ENCODE measurements at places on chromosomes 11 and 22. TPM values are rescaled to one million over a fixed set of nuclear protein-coding genes. Genes with fewer than 3 reads are reported as not detected.

DNA sequence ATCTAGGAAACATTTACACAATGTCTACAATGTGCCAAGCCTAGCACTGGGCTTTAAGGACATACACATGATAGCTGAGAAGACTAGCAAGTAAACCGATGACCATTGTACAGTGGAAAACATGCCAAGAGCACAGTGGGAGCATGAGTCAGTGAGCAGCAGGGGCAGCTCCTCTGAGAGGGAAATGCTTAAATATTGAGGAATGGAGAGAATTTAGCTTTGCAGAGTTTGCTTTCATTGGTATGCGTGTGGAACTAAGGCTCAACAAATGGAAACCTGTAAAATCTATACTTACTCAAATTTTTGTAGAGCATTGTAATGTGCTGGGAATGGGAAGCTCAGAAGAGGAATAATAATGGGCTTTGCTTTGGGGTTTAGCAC is 282.3 kb downstream of the ST3GAL4 start:
- no peak for DNase-seq

GRCh38 chr11:134753771-134754520 is 341.9 kb upstream of the B3GAT1 start:
- no peak for DNase-seq

GRCh38 chr22:23183061-23183698 is 2.9 kb downstream of the BCR start:
- peak; percentile 76 for DNase-seq

DNA sequence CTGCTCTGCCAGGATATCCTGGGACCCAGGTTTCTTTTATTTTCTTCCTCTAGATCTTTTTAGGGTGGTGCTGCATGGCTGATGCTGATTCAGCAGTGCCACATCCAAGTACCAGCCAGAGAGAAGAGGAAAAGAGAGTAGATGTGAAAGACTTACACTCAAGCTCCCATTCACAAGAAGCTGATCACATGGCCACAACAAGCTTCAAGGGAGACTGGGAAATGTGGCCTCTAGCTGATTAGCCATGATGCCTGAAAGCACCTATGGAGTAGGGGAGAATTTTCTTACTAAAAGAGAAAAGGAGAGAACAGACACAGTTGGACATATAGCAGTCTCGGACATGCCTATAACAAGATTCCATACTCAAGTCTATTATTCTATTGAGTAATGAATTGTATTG is 34.4 kb upstream of the FJX1 start:
- DNase-seq: no peak

DNA sequence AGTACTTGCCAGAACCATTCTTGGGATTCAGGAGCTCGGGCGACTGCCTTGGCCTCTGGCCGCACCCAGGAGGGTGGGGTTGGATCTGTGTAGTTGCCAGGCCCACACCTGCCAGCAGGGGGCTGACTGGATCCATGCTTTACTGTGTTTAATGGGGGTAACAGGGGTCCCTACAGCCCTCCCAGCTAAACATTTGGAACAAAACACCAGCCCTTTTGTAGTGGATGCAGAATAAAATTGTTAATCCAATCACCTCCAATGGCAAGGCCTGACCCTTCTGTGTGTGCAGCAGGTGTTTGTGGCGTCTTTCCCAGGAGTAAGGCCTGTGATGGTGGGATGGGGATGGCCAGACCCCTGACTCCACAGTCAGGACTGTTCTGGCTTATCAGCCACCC is 22.5 kb downstream of the SUN2 start:
- DNase-seq: peak; percentile 56

DNA sequence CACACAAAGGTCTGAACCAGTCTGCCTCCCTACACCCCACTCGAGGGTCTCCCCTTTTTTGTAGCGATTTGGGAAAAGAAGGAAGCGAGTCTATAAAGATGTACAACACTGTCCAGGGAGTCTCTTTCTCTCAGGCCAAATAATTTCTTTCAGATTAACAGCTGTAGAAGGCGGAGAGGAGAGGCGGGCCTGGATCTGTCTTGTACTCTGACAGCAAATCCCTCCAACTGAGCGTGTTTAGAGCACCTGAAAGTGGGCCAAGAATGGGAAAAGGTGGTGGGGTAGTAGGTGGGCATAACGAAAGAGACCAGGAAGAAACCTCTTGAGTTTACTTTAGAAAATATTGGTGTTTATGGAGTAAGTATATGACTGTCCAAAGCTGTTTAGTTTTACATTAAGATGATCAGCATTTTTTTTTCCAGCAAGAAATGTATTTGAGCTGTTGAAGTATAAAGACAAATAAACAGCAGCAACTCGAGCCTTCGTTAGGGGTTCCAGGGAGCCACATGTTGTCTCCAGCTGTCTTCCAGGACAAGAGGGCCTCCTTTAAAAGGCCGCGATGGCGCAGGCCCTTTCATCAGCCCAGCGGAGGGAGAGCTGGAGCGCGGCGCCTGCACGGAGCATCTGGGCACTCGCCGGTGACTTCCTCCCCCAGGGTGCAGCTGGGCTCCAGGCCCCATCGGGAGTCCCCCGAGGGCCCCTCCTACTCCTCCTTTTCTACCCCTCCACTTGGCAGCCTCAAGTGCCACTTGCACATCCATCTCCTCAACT is 34.9 kb downstream of the SCUBE1 start:
- no peak for DNase-seq

DNA sequence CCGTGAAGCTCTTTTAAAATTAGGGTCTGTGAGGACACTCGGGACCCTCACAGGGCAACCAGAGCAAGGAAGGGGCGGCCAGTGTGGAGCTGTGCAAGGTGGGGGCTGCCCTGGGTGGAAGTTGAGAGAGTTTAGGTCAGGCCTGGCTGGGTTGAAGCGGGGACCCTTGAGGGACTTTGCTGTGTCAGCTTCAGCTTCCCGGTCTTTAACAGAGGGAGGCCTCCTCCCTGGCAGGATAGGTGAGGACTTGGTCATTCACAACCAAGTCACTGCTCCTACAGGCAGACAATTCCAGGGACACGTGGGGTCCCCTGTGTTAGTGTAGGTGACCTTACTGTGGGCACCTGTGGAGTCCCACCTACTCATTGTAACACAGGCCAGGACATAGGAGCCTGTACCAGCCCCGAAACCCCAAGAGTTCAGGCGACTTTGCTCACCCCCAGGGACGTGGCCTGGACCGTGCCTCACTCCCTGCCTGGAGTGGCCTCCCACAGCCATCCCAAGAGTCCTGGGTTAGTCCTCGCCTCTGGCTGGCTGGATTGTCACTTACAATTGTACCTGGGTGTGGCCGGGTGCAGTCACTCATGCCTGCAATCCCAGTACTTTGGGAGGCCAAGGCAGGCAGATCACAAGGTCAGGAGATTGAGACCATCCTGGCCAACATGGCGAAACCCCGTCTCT is 18.8 kb upstream of the ARHGAP8 start:
- DNase-seq: no peak

- DNase-seq: peak; percentile 30
Measured at GRCh38 chr11:66868726-66869566, 12.1 kb downstream of the LRFN4 start.

- no peak for DNase-seq
Measured at GRCh38 chr11:95247127-95247684, 16.2 kb upstream of the SESN3 start.

GRCh38 chr11:71248656-71249055 is 3.7 kb downstream of the SHANK2 start:
- DNase-seq: no peak

DNA sequence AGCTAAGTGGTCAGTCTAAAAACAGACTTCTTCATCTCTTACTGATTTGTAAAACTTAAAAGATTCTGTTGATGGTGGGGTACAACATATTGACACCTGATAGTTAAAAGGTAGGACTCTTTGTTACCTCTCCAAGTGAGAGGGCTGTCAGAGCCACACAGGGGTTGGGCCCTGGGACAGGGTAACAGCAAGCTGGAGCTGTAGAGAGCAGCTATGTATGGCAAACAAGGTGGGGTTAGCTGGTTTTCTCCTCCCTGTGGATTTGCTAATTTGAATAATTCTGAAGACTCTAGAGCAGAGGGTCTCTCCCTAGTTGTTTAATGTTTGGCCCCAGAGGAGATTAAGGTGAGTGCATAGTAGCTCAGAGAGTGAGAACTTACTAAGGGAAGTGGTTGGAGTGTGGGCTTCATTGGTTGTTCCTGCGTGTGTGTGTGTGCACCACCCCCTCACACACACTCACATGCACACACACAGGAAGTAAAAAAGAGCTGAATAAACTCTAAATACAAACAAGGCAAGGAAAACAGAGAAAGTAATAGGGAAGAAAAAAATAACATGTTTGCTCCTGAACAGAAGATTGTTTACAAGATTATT is 9.2 kb upstream of the GAS2 start:
- DNase-seq: no peak

DNA sequence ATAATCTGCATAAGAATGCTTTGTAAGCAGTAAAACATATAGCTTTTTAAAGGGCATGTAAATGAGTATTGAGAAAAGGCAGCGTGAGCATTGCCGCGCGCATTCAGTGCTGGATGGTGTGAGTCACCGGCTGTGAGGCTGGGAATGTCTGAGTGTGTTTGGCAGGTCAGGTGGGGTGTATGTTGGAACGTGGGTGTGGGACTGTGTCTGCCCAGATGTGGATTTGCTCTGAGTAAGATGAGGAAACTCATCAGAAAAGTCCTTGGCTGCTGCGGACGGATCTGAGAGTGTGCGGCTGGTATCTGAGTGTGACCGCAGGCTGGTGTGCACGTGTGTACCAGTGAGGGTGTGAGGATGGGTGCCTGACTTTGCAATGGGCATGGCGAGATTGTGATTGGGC is 66.2 kb upstream of the NECTIN1 start:
- DNase-seq: no peak

DNA sequence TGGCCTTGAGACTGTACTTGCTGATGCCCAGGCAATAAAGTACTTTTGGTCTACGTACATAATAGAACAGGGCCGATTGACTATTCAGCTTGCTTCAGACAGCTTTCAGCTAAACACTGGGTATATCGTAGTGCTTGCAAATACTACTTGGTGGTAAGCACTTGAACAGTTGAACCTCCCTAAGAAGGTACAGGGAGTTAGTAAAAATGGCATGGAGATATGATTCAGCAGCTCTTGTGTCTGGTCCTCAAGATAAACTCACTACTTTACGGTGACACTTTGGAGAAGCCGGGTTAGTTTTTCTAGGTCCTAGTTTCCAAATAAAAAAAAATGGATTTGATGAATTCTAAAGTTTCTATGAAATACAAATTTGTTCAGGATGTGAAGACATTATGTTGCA is 7.3 kb downstream of the CCDC117 start:
- no peak for DNase-seq

DNA sequence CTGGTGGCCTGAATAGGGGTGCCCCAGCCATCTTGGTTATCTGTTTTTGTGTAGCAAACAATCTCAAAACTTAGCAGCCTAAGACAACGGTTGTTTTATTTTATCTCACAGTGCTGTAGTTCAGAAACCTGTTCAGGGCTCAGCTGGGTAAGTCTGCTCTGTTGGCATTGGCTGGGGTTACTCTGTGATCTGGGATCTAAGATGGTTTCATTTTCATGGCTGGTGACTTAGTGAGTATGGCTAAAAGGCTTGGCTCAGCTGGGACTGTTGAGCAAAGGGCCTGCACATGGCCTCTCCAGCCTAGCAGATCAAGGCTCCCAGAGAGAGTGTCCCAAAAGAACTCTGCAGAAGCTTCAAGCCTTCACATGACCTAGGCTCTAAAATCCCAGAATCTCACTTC is 60.8 kb upstream of the POU2AF1 start:
- DNase-seq: no peak

DNA sequence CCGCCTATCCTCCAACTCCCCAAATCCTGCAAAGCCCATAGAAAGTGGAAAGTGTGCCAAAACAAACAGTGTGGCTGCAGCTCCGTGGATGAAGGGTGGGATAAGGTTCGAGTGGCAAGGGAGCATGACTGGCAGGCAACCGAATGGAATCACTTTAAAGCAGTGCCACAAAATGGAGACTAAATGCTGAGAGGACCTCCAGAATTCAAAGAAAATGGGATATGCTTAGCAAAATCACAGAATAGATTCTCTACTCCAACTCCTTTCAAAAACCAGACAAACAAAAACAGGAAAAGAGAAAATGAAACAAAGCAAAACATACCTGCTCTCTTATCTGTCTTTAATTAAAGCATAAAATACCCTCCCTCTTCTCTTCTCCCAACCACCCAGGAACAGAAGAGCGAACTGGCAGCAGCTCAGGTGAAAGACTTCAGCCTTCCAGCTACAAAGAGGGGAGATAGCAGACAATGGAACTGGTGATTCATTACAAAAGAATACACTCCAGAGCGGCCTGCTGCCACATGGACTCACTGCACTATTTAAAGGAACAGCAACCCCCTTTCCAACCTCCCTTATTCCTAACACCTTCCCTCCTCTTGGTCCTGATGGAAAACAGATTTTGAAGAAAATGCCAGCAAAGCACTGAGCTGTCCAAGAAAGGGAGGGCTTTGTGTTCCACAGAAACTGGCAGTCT is 118.5 kb downstream of the APOL5 start:
- peak; percentile 77 for DNase-seq

DNA sequence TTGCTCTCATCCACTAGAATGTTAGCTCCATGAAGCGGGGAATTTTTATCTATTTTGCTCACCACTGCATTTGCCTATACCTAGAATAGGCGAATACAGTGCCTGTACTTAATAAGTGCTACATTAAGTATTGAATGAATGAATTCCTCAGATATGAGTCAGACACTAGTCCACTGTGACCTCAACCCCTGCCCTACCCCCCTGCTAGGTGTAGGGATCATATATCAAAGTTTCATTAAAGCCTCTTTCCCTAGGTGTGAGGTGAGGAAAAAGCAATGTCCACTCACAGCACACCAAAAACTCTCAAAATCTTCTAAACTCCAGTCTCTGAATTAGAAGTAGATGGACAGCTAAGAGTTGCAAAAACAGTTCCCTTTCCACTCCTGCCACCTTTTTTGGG is 9.8 kb upstream of the PSMA1 start:
- DNase-seq: no peak

- DNase-seq: no peak
Measured at GRCh38 chr22:50081426-50082196, 3.6 kb downstream of the MLC1 start.

- DNase-seq: peak; percentile 10
Measured at GRCh38 chr11:4610258-4610935, 2.4 kb upstream of the TRIM68 start.

GRCh38 chr22:47166033-47166404 is 403.6 kb downstream of the TBC1D22A start:
- DNase-seq: no peak

Gene ZBTB44
- total RNA-seq: 34.7 TPM

Gene SPTBN2
- total RNA-seq: 50.4 TPM

Gene TMPRSS4
- total RNA-seq: not detected

Gene KCTD14
- 0.51 TPM for total RNA-seq

Gene SLN
- not detected for total RNA-seq

Gene NAA40
- total RNA-seq: 10.0 TPM

Gene SC5D
- 40.8 TPM for total RNA-seq

Gene PPME1
- total RNA-seq: 29.5 TPM

Gene TSSK2
- total RNA-seq: not detected
